HFFc6 (cell line): ENCODE measurements at places on chromosomes 1 and 21.

DNA sequence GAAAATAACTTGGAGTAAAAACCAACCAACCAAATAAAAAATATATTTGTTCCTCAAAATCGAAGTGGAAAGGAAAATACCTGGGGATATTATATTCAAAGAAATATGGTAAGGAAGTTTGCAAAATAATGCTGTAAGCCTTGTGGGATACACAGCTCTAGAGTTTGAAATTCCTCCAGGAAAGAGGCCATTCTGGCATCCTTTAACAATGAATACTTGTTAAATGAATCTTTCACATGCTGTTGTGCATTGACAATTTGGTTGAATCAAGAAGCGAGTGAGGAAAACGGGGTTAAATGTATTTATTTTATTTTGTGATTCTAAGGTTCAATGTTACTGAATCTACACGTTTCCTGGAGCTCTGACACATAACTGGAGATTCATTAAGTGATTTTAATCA is 30.5 kb upstream of the NTNG1 start:
- no peaks in the 10 kb centered on the region for H3K36me3 ChIP-seq
- DNase-seq = no peak
- H3K4me3 ChIP-seq = no peak overlapping the region
- H3K27ac ChIP-seq = no peak overlapping the region
- H3K27me3 ChIP-seq = no peaks in the 10 kb centered on the region

DNA sequence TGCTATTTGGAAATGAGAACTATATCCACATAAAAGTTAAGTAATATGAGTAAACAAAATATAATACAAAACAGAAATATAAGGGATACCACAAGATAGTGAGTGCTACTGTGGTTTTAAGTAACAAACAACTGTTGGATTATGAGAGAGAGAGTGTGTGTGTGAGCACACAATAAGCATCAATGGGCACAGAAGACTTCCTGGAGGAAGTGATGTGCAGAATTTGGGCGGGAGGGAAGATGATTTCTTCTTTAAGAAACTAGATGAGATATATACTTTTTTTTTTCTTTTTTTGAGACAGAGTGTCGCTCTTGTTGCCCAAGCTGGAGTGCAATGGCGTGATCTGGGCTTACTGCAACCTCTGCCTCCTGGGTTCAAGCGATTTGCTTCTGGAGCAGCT is 7.9 kb upstream of the IER5 start:
- H3K4me3 ChIP-seq = no peak overlapping the region
- H3K27ac ChIP-seq = no peak overlapping the region
- H3K4me1 ChIP-seq = peaks cover 68% of the 10 kb centered on the region
- no peaks in the 10 kb centered on the region for H3K36me3 ChIP-seq

DNA sequence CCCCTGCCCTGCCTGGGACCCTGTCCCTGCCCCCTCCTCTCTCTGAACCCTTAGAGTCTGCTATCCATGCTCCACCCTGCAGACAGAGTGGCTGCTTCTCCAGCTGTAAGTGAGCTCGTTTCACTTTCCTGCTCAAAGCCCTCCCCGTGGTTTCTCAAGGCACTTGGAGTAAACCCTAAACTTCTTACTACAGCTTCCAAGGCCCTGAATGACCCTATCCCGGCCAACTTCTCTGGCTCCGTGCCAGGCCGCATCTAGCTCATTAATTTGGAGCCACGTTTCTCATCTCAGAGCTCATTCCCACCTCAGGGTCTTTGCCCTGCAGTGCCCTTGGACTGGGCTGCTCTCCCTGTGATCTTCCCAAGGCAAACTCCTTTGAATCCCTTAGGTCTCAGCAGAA is 235.1 kb upstream of the RUNX1 start:
- no peaks in the 10 kb centered on the region; the same call in 1 of the 2 replicates for H3K27me3 ChIP-seq
- H3K4me3 ChIP-seq = no peak overlapping the region
- DNase-seq = no peak
- H3K4me1 ChIP-seq = peaks cover 29% of the 10 kb centered on the region; the same call in 1 of the 2 replicates
- H3K27ac ChIP-seq = no peak overlapping the region

- DNase-seq = no peak
- H3K27ac ChIP-seq = no peak overlapping the region
- H3K27me3 ChIP-seq = no peaks in the 10 kb centered on the region
- no peaks in the 10 kb centered on the region for H3K4me1 ChIP-seq
Observed at GRCh38 chr1:75305061-75305460, 170.9 kb downstream of the LHX8 start.
